NCI-H187 (cell line): ENCODE measurements at places on chromosomes 5 and 9.

GRCh38 chr9:36151316-36152210 is 15.0 kb downstream of the GLIPR2 start:
- DNase-seq, result no peak

GRCh38 chr9:17905366-17905765 is 326.5 kb downstream of the SH3GL2 start:
- DNase-seq, result no peak

DNA sequence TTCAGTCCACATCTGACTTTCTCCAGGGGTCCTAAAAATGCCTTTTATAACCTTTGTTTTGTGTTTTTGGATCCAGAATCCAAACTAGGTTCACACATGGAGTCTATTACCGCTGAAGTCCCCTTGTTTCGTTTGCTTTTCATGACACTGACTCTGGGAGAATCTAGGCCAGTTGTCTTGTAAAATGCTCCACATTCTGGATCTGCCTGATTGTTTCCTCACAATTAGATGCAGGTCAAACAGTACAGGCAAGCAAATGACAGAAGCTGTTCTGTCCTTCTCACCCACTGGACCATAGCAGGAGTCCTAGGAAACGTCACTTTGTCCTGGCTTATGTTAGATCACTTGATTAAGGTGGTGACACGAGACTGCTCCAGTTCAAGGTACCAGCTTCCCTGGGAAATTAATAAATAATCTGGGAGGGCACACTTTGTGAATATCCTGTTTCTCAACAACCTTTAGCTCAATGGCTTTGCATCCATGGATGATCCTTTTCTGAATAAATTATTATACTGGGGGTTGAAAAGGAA is 34.1 kb downstream of the FABP6 start:
- DNase-seq, result no peak

DNA sequence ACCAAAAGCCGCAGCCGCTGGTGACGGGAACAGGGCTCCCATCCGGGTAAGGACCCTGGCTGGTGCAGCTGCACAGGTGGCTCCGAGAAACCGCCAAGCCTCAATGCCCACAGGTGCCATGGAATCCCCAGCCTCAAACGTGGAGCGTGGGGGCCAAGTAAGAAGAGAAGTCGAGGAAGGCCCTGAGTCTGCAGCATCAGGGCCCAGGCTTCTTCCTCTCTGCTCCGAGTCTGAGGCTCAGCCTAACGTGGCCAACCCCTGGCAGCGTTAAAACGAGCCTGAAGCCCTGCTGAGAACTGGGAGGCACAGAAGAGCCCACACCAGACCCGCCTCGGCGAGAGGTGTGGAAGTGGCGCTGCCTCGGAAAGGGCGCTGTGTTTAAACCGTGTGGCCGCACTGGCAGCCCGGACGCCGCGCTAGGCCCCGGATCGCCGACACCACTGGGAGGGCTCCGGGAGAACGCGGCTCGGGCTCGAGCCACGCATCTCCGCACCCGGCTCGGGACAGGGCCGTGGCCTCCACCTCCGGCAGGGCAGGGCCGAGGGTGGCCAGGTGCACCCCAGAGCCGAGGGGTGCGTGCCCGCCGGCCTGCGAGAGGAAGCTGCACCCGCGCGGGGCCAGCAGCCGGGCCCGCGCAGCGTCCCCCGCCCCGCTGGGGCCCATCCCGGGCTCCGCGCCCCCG is 730 bp downstream of the ZMYND19 start:
- no peak for DNase-seq

- DNase-seq, result peak; percentile 89
Observed at GRCh38 chr5:159100025-159100781, 487 bp upstream of the EBF1 start.

- no peak for DNase-seq
Observed at GRCh38 chr9:126505697-126506346, 107.9 kb upstream of the LMX1B start.

- no peak for DNase-seq
Observed at GRCh38 chr5:111933086-111933485, 176.1 kb upstream of the NREP start.

- peak; percentile 2 for DNase-seq
Observed at GRCh38 chr9:86353655-86354010, 577 bp downstream of the TUT7 start.

DNA sequence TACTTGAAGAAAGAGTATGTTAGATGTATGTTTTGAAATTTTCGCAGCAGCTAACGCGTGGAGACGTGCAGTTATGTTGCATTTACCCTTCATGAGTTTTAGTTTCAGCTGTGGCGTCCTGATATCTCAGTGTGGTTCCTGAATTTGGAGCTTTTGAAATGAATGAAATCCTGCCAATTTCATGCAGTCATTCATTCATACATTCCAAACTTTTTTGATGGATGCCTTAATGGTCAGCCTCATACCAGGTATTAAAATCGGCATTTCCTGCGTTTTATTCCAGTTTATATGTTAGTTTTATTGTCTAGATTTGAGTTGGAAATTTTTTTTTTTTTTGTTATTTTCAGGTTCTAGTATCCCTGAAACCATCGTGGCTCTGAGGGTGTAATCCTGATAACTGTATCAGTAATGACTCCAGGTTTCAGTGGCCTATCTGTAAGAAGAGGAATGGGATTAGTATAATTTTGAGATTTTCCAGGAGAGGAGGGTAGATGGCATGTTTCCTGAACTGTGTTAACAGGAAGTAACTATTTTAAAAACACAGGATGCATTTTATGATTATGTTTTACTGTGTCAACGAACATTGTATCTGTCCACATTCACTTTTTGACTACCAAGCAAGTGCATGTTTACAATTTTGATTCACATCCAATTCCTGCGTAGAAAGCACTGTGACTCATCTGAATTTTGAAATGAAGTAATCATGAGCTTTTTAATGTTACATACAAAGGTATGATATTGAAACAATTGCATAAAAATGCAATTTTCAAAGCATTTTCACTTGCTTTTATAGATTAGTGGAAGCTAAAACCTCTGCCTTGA is 1.0 kb downstream of the FOCAD start:
- DNase-seq, result no peak

- no peak for DNase-seq
Observed at GRCh38 chr5:135177591-135177990, 143.6 kb upstream of the PITX1 start.

GRCh38 chr9:97758334-97758916 is 61.3 kb upstream of the XPA start:
- no peak for DNase-seq

GRCh38 chr5:86175224-86175623 is 442.5 kb upstream of the COX7C start:
- DNase-seq, result no peak

- no peak for DNase-seq
Observed at GRCh38 chr5:119512277-119512676, 60.0 kb downstream of the HSD17B4 start.

- no peak for DNase-seq
Observed at GRCh38 chr5:151451626-151452520, 4.5 kb downstream of the SLC36A1 start.

DNA sequence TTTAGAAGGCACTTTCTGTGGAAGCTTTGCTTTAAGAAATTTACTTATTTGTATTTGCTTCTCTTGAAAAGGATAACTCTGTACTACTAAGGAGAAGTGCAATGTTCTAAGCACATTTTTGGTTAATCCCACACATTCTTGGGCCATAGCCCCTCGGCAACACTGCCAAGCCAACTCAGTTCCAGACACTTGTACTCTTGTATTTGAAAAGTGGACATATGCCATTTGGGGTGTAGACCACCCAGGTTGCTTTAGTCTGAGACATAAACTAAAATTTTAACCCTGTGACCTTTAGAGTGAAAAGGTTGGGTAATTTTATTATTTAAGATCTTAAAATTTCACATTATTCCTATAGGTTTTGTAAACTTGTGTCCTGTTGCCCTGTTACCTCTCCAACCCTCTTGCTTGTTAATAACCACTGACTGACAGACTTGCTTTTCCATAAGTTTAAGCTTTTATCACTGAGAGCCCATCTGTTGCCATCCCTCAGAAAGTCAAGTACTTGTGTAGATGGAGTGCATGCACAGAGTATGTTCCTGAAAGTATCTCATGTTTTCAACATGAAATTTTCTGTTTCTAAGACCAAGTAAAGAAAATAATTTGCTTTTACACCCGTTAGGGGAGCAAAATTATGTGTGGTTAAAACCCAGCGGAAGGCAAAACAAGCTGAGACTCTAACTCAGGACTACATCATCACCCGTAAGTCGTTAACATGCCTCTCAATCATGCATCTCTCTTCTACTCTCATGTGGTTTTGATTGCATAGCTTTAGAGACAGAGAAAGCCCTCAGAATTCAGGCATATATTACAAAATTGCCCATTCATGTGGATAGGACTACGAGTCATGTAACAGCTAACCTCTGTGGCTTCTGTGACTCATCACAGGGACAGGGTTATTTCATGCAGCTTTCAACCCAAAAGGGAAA is 117.3 kb downstream of the GDNF start:
- DNase-seq, result no peak

DNA sequence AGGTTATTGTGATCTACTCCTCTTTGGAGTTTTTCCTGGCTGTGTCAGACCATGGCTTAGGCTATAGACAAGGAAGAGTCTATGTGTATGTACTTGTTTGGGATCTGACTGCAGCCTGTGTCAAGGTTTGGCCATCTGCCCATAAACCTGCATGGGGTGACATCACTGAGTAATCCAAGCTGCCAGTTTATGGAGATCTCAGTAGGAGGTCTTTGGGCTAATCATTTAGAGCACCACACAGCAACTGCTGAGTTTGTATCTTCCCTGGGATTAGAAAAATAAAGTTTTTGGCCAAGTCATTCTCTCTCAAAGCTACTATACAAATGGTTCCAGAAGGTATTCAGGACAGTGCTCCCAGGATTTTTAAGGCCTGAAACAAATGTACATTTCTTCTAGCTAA is 65.5 kb upstream of the HSPB3 start:
- DNase-seq, result peak; percentile 37

DNA sequence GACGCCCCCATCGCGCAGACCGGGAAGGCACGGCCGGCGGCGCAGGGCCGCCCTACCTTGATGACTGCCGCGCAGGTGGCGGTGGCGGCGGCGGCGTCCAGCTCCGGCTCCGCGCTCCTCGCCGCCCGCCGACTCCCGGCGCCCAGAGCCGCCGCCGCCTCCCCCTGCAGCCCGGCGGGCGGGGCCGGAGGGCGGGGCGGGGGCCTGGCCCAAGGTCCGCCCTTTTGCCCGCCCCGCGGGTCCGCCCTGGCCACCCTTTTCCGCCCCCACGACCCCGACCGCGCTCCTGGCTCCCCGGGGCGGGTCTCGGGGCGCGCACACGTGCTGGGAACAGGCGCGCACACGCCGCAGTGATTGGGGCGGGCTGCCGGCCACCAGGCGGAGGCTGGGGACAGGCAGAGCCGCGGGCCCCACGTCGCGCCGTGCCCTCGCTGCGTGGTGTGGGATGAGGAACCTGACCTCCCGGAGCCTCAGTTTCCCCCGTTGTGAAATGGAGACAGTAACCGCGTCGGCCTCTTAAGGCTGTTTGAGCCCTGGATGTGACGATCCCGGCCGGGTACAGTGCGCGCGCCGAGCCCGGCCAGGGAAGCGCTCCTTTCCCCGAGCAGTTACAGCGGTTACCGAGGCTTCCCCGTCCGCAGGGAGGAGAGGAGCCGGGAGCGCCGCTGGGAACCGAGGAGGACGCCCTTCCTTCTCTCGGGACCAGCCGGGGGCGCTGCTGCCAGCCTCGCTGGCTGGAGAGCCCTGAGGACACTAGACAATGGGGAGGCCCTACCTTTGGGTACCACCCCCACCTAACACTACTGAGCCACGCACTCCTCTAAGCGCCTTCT is at the start of gene CORO2A:
CORO2A (minus strand) TSS at position 135 of the 833 bp plus-strand sequence. CDS start 34,977 bp downstream, outside the sequence.
- DNase-seq, result peak; percentile 49
